ENCODE measurements at places on chromosomes 1 and 21. TPM values are rescaled to one million over a fixed set of nuclear protein-coding genes. Genes with fewer than 3 reads are reported as not detected.
A peak's percentile ranks its signal among the peaks of the same experiment; 100 is the strongest.

Gene EDN2
- total RNA-seq = not detected

Gene LY9
- total RNA-seq = 63.6 TPM

Gene KRTAP19-3
- total RNA-seq = not detected

Gene CSMD2
- total RNA-seq = not detected

DNA sequence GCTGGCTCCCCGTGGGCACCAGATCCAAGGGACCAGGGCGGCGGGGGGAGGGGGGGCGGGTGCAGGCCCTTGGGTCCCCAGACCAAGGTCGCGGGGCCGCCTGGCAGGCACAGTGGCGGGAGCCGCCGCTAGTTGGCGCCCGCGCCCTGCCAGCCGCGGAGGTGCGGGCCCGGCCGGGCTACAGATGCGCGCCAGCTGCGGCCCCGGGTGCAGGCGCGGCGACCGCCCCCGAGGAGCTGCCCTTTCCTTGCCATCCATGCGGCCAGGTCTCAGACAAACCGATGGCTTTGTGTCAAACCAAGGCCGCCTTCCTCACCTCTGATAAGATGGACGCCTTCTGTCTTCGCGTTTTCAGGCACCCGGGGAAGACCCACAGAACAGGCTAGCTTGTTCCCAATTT, 2.2 kb upstream of the RUNX3 start:
- H3K4me3 ChIP-seq = peak overlapping the region; percentile 52
- H3K27ac ChIP-seq = peak overlapping the region; percentile 25
- peak; percentile 77 for DNase-seq
- peaks cover 63% of the 10 kb centered on the region for H3K4me1 ChIP-seq

DNA sequence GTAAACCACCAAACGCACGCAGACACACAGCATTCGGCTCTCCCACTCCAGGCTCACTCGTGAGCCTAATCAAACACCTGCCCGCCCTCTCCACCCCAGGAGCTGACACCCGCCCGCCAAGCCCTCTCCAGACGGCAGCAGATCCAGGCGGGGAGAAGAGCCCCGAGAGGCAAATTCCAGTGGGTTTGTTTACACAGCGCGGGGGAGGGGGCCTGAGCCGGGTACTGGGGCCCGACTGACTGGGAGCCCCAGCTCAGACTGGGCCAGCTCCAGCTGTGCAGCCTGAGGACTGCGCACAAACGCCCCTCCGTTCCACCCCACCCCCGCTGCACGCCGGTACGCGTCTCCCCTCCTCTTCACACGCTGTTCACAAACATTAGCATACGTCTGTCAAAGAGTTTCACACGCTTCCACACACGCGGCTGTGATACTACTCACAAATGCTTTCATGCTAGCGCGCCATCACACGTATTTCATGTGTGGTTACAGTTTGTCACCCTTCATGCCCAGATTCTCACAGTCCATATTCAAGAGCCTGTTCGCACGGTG, 1.0 kb upstream of the EFNA1 start:
- peaks cover 30% of the 10 kb centered on the region for H3K4me1 ChIP-seq
- H3K27ac ChIP-seq = no peak overlapping the region
- DNase-seq = no peak
- H3K4me3 ChIP-seq = peak overlapping the region; percentile 79
- H3K27me3 ChIP-seq = peaks cover 43% of the 10 kb centered on the region

GRCh38 chr1:97307151-97307550, 585.6 kb downstream of the PTBP2 start:
- H3K27me3 ChIP-seq = no peaks in the 10 kb centered on the region
- DNase-seq = no peak
- peaks cover 7% of the 10 kb centered on the region for H3K36me3 ChIP-seq

DNA sequence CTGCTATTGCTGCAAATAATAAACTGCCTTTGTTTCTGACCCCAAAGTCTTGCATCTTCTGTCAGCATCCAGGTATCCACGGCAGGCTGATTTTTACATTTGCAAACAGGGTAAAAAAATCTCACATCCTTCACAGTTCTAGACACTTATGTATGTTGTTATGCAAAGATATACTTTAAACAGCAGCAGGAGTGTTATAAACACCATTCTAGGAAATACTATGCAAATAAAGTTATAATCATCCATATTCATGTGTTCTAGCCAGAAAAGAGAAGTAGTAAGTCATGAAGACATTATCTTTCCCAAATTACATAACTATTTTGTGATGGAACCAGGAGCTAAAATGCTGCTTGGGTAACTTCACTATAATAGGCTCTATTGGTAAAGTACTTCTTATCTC, 534.2 kb downstream of the LTN1 start:
- H3K27me3 ChIP-seq = peaks cover 3% of the 10 kb centered on the region
- no peak overlapping the region for H3K4me3 ChIP-seq
- no peak for DNase-seq
- H3K4me1 ChIP-seq = no peaks in the 10 kb centered on the region
- H3K27ac ChIP-seq = no peak overlapping the region
- no peaks in the 10 kb centered on the region for H3K36me3 ChIP-seq

- no peaks in the 10 kb centered on the region for H3K4me1 ChIP-seq
- DNase-seq = no peak
- H3K27ac ChIP-seq = no peak overlapping the region
Observed at GRCh38 chr21:45054927-45055612, 19.3 kb upstream of the ADARB1 start.

GRCh38 chr1:68029444-68029843, 21.0 kb downstream of the DIRAS3 start:
- no peaks in the 10 kb centered on the region for H3K4me1 ChIP-seq
- no peaks in the 10 kb centered on the region for H3K27me3 ChIP-seq
- no peaks in the 10 kb centered on the region for H3K36me3 ChIP-seq
- DNase-seq = no peak

DNA sequence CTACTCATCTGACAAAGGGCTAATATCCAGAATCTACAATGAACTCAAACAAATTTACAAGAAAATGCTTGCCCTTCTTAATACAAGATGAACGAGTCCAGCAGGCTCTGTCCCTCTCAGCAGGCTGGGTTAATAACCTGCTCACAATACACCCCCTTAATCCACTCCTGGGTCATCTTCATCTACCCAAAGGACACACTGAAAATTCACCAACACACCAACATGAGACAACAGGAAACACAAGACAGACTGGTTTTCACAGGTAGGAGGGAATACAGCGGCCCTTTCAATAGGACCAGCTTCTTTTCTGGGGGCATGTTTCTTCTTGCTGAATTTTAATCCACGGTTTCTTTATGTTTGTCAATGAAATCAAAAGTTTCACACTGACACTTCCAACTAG, 44.6 kb downstream of the SUSD4 start:
- peaks cover 17% of the 10 kb centered on the region for H3K27me3 ChIP-seq
- no peaks in the 10 kb centered on the region for H3K36me3 ChIP-seq
- DNase-seq = no peak
- no peak overlapping the region for H3K4me3 ChIP-seq

GRCh38 chr21:31872452-31873274, at the start of gene HUNK:
TSS of gene HUNK (plus strand) at chr21:31873020. CDS start at chr21:31873675, 655 bp downstream.
- peak within 1 kb of the TSS; percentile 79 for H3K4me3 ChIP-seq
- no peaks in the 10 kb centered on the region for H3K36me3 ChIP-seq
- H3K27ac ChIP-seq = no peak within 1 kb of the TSS
- DNase-seq = peak; percentile 21
- H3K27me3 ChIP-seq = peaks cover 46% of the 10 kb centered on the region

- no peak for DNase-seq
- peaks cover 33% of the 10 kb centered on the region for H3K4me1 ChIP-seq
- peaks cover 64% of the 10 kb centered on the region for H3K36me3 ChIP-seq
Observed at GRCh38 chr1:205767248-205767647, 8.0 kb downstream of the RAB29 start.

Data from activated B cell treated with CpG ODN at 0.5 μM for 24 hours (primary cell).